ENCODE measurements at places on chromosomes 13 and 19. TPM values are rescaled to one million over a fixed set of nuclear protein-coding genes. Genes with fewer than 3 reads are reported as not detected.

DNA sequence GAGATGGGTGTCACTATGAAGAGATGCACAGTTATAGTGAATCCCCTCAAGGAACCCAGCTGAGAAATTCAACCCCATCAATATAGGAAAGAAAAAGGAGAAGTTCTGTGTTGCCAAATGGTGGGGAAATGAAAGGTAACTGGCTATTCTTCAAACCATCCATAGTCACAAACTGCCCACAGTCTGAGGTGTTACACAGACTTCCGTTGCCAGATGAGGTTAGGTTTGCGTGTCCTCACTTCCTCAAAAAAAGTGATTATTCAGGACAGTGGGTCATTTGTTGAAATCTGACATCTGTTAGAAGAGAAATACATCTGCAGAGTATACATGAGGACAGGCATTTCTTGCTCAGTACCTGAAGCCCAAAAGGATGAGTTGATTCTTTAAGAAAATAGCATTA, 9.0 kb downstream of the SIGLEC5 start:
- peak; percentile 50 for DNase-seq
- peaks cover 34% of the 10 kb centered on the region for H3K4me1 ChIP-seq
- peaks cover 30% of the 10 kb centered on the region for H3K36me3 ChIP-seq
- no peak overlapping the region for H3K27ac ChIP-seq
- no peaks in the 10 kb centered on the region for H3K27me3 ChIP-seq

DNA sequence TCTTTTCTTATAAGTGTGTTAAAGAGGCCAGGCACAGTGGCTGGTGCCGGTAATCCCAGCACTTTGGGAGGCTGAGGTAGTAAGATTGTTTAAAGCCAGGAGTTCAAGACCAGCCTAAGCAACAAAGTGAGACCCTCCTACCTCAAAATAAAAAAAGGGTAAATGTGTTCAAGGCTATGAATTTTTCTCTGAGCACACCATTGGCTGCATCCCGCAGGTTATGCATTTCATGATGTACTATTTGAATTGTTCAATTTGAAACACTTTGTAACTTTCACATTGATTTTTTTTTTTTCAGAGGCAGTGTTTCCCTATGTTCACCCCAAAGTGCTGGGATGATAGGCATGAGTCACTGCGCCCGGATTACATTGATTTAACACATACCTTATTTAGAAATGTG, 138.1 kb downstream of the PTPRS start:
- peaks cover 3% of the 10 kb centered on the region for H3K4me1 ChIP-seq
- DNase-seq: no peak
- peaks cover 8% of the 10 kb centered on the region for H3K36me3 ChIP-seq
- H3K27me3 ChIP-seq: no peaks in the 10 kb centered on the region
- H3K27ac ChIP-seq: no peak overlapping the region
- no peak overlapping the region for H3K4me3 ChIP-seq

DNA sequence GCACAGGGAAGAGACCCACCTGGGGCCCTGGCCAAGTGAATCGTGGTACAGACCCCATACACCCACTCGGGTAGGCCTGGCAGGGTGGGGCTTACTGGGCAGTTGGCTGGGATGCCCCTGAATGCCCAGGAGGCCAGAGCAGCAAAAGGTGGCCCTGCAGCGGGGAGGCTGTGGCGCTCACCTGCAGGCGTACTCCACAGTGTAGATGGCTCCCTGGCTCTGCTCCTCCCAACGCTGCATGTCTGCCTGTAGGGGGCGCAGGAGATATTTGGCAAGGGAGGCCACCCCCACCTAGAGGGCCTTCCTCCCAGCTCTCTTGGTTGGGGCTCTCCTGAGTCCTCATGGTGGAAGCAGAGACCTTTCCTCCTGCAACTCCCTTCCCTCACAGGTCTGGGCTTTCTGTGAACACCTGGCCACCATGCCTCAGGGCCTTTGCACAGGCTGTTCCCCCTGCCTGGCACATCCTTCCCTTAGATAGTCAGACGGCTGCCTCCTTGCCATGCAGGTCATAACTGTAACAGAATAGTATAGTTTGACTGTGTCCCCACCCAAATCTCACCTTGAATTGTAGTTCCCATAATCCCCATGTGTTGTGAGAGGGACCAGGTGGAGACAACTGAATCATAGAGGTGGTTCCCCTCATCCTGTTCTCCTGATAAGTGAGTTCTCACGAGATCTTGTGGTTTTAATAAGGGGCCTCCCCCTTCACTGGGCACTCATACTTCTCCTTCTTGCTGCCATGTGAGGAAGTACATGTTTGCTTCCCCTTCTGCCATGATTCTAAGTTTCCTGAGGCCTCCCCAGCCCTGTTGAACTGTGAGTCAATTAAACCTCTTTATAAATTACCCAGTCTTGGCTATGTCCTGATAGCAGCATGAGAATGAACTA, 5.9 kb downstream of the BORCS8 start:
- no peaks in the 10 kb centered on the region for H3K27me3 ChIP-seq
- peak overlapping the region; percentile 54 for H3K4me3 ChIP-seq
- H3K4me1 ChIP-seq: peaks cover 44% of the 10 kb centered on the region
- no peak for DNase-seq
- H3K36me3 ChIP-seq: peaks cover 14% of the 10 kb centered on the region

GRCh38 chr13:113124211-113124970, 1.8 kb downstream of the F10 start:
- H3K36me3 ChIP-seq: no peaks in the 10 kb centered on the region
- peaks cover 5% of the 10 kb centered on the region for H3K4me1 ChIP-seq
- DNase-seq: no peak
- H3K27ac ChIP-seq: no peak overlapping the region
- H3K4me3 ChIP-seq: no peak overlapping the region

DNA sequence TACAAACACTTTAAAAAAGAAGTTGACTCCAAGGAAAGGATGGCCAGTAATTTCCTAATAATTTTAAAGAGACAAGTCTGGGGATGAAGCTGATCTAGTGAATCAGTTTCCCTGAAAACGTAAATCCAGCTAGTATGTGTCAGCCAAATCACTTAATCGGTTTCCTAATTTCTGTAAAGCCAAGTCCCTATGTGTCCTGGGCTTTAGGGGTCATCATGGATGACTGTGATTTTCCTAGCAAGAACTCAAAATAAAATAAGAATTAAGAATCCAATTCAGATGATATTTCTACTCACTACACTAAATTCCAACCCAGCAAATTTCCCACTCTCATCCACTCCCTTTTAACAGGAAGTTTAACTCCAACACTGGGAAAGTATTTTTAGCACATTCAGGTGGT, 35.9 kb downstream of the ELF1 start:
- no peaks in the 10 kb centered on the region for H3K27me3 ChIP-seq
- H3K4me1 ChIP-seq: peaks cover 64% of the 10 kb centered on the region
- H3K4me3 ChIP-seq: peak overlapping the region; percentile 93

DNA sequence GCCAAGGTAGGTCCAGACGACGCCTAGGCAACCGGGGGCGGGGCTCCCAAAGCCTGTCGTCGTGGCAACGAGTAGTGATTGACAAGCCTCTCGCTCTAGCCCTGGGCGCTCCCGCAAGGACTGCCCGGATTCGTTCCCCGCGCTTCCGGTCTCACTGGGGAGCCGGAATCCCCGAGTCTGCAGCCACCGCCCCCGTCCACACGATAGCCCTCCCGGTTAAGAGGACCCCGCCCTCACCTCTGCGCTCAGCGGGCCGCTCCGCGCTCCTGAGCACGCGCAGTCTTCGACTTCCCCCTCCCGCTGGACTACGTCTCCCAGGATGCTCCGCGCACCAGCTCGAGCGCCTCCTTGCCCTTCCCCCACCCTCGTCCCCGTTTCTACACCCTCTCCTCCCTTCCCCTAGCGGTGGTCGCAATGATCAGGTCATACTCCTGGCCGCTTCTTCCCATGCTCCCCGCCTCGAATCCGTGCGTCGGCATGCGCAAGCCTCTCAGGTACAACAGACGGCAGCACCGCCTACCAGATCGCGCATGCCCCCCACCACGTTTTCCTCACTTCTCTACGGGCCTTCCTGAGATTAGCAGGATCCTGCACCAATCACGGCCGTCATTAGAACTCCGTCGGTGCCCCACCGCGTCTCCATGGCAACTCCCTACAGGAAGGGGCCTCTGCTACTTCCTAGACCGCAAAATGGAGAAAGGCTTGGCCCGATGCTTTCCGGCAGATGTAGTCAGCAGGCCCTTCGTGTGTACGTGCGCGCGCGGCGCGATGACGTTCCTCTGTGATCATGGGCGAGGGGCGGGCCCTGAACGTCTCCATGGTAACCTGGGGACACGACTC, at the start of gene MZF1:
MZF1 (minus strand) TSS at position 518 of the 840 bp plus-strand sequence. CDS start 1,946 bp downstream, outside the sequence.
- no peaks in the 10 kb centered on the region for H3K36me3 ChIP-seq
- H3K4me3 ChIP-seq: peak within 1 kb of the TSS; percentile 100
- H3K27ac ChIP-seq: peak within 1 kb of the TSS; percentile 100
- peaks cover 54% of the 10 kb centered on the region for H3K4me1 ChIP-seq

- no peak overlapping the region for H3K27ac ChIP-seq
- no peaks in the 10 kb centered on the region for H3K27me3 ChIP-seq
- no peak for DNase-seq
- peaks cover 25% of the 10 kb centered on the region for H3K4me1 ChIP-seq
- no peaks in the 10 kb centered on the region for H3K36me3 ChIP-seq
- H3K4me3 ChIP-seq: peak overlapping the region; percentile 82
These were observed 649 bp downstream of the TMEM91 start for GRCh38 chr19:41376998-41377365.

Gene ZNF813
- 4.6 TPM for polyA plus RNA-seq

Gene CPB2
- 0.20 TPM for polyA plus RNA-seq

Gene PSG2
- not detected for polyA plus RNA-seq

Gene MEX3D
- polyA plus RNA-seq: not detected

Gene SSC5D
- 0.09 TPM for polyA plus RNA-seq

Gene MEF2B
- polyA plus RNA-seq: 1.4 TPM

Gene GNG7
- 64.0 TPM for polyA plus RNA-seq

Gene TEX101
- not detected for polyA plus RNA-seq
